Activated T-helper 1 cell treated with anti-CD3 and anti-CD28 coated beads, Interleukin-12 subunit alpha, Interleukin-12 subunit beta, Interleukin-2, Interleukin-4 antibody, amounts not matched to agents 30 ng/mL and 10 ng/mL and 1 ng/mL, durations not matched to agents 14 hours and 24 hours and 36 hours (primary cell): ENCODE measurements at places on chromosomes 12 and 14.
A peak's percentile ranks its signal among the peaks of the same experiment; 100 is the strongest.

DNA sequence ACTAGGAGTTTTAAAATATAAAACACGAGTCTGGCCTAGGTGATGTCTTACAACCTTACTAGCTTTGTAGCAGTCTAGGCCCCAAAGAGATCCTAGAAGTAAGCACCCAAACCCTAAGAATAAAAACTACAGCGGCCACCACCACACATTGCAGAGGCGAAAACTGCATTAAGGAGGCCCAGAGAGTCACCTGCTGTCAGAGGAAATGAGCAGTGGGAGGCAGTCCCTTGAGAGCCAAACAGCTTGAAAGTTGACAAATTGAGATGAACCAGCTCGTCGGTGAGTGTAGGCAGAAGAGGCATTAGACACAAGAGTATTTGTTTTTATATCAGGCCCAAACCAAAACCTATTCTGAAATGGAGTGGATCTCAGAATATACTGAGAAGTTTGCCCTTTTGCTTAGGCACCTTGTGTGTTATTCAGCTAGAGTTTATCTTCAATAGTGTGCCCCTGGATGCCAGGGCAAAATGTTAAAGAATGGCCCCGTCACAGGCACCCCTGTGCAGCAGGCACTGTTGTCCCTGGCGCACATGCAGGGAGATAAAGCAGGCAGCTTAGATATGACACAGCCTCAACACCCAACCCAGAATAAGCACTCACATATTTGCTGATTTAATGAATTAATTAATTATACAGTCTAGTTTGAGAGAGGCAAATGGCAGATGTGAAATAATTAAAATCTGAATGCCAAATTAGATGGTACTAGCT is 56.7 kb downstream of the TTC7B start:
- DNase-seq = no peak

DNA sequence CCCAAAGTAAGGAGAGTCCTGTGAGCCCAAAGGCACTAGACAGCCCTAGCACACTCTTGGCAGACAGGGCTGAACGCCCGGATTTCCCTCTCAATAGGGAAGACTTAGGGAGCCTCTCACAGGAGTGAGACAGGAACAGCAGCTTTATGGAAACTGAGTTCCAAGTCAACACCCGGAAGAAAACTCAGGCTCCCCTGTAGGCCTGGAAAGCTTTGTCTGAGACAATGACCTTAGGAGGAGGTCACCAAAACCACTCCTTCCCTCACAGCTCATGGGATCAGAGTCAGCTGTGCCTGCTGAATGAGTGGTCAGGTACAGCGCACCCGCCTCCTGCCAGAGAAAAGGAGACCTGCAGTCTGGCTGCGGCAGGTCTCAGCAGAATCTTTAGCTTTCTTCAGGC is 229.5 kb downstream of the CACNA1C start:
- DNase-seq = no peak

DNA sequence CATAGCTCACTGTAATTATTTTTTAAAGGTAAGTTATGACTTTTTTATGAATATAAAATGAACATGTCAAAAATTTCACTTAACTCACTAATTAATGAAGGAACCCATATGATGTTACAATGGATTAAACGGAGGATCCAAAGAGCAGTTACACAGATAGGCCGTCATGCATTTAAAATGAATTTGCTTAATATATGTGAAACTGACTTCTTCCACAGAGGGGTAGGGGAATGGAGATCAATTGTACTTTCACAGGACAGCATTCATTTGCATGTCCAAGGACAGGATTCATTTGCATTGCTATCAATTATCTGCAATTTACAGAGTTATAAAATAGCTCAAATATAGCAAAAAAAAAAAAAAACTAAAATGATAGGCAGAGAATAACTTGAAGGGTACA is 6.6 kb upstream of the CRY1 start:
- DNase-seq = no peak

DNA sequence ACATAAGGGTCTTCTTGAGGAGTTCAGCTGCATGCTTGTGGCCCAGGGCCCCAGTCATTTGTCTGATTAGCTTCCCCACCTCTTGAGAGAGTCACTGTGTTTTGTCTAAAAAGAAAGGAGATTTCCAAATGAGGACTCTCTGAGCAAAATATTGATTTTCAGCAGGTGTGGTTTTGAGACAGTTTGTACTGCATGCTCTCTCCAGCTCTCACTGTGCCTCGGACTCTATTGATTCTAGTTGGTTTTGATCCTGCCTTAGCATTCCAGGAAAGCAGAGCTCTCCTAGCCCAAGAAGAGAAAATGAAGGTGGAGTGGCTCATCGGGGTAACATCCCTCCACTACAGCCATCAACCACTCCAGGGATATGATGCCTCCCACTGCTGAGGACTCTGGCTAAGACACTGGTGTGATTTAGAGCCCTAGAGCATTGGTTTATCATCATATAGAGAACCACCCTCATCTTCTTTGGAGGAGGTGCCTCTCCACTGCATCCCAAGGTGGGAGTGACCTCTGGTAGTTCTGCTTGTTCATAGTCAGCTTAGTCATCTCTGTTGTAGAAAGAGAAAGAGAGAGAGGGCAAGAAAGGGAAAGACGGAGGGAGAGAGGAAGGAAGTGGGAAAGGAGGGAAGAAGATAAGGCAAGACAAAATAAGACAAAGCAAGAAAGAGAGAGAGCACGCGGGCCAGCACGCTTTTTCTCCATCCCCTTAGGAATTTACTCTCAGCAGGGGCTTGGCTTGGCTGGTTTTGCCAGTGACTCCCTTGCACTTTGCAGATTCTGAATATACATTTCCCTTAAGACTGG is 365.6 kb downstream of the DPF3 start:
- DNase-seq = no peak

GRCh38 chr14:38723959-38724358 is 379.1 kb downstream of the SEC23A start:
- DNase-seq = no peak

DNA sequence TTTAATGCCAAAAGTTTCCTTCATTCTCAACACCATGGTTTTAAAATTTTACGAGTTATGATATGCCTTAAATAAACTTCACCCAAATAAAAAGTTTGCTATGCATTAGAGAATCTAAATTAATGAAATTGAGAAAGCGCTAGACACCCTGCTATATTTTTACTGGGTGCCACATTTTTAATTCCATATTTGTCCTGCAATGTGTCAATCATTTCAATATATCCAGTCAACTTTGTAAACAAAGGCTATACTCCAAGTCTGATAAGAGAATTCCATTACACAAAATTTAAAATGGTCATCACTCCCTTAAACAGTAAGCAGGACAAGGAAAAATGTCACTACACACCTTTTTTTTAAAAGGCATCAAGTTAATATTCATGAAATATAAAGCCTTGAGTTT is 1.9 kb downstream of the PPP1R12A start:
- DNase-seq = no peak

DNA sequence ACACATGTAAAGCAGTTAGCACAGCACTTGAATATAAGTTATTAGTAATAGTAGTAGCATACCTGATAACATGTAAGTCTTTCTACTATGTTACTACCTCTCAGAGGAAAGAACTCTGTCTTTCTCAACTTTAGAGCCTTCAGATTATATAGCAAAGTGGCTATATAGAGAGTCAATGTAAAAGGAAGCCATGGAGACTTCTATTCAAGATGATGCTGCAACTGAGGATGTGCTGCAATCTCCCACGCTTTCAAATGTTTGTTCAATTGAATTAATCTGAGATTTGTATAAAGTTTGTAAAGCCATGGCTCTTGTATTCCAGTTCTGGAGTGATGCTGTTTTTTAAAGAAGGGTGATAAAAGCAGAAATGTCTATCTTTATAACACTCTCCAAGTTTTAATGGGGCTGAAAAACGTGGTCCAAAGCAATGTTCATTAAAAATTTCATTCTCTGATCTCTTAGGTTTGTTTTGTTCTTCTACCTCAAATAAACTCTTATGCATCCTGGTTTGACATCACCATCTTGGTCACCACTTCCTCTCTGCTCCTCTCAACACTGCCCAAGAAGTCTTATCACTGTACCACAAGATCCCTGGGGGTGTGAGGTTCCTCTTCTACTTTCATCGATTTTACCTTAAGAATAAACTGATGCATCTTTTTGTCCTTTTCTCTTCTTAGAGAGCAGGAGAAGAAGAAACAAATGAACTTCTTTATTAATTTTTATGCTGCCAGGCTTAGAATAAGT is 40.6 kb downstream of the C12orf42 start:
- DNase-seq = peak; percentile 16

GRCh38 chr12:20390846-20391245 is 22.5 kb downstream of the PDE3A start:
- DNase-seq = no peak

- no peak for DNase-seq
These were observed 29.8 kb upstream of the NFYB start for GRCh38 chr12:104167519-104168458.
